ENCODE measurements at places on chromosomes 1 and 21.

DNA sequence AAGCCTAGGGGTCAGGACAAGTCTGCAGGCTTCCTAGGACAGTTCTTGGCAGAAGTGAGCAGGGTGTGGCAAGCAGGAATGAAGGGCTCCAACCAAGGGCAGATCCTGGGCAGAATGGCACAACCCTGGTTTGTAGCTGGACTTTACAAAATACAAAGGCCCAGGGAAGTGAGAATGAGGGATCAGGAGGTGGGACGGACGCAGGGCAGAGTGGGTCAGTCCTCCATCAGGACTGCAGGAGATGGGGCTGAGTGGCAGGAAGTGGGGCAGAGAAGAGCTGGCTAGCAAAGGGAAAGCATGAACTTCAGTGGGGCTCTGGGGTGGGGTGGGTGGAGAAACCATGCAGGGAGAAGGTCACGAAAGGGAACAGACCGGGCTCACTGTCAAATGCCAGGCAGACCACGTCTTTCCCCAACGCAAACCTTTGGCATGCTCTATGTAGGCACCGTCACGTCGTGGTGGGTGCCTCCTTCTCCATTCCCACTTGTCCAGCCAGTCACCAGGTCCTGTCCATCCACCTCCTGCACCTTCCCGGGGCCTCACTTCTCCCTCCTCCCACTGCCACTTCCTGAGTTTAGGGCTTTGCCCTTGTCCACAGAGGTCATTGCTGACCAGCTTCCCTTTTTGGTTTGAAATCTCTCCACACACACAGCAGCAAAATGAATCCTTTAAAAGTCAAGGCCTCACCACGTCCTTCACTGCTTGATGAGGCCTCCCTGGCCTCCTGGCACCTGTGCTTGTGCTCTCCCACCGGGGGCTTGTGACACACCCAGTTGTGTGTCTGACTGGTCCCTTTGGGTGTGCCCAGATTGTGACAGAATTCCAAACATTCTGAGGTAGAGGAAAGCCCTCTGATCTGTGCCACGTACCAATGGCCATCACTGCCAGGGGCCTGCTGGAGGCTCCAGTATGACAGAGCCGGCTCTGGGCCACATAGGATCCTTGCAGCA is 8.7 kb upstream of the CLDN19 start:
- peaks cover 8% of the 10 kb centered on the region for H3K4me1 ChIP-seq
- no peak overlapping the region for H3K27ac ChIP-seq
- DNase-seq, result no peak
- H3K27me3 ChIP-seq, result no peaks in the 10 kb centered on the region

DNA sequence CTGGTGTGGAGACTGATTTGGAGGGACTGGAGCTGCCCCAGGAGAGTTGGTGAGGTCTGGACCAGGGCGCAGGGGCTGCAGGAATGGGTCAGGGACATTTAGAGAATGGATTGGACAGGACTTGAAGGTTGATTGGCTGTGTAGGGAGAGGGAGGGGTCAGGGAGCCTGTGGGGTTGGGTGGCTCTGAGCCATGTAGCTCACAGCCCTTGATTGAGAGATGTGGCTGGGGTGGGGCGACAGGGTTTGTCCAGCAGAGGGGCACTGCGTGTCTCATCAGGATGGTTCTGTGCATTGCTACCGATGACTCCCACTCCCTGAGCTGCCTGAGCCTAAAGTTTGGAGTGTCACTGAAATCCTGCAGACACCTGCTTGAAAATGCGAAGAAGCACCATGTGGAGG is 12.1 kb downstream of the AZIN2 start:
- peaks cover 9% of the 10 kb centered on the region for H3K4me1 ChIP-seq
- H3K4me3 ChIP-seq, result no peak overlapping the region
- DNase-seq, result no peak
- peaks cover 14% of the 10 kb centered on the region for H3K36me3 ChIP-seq

DNA sequence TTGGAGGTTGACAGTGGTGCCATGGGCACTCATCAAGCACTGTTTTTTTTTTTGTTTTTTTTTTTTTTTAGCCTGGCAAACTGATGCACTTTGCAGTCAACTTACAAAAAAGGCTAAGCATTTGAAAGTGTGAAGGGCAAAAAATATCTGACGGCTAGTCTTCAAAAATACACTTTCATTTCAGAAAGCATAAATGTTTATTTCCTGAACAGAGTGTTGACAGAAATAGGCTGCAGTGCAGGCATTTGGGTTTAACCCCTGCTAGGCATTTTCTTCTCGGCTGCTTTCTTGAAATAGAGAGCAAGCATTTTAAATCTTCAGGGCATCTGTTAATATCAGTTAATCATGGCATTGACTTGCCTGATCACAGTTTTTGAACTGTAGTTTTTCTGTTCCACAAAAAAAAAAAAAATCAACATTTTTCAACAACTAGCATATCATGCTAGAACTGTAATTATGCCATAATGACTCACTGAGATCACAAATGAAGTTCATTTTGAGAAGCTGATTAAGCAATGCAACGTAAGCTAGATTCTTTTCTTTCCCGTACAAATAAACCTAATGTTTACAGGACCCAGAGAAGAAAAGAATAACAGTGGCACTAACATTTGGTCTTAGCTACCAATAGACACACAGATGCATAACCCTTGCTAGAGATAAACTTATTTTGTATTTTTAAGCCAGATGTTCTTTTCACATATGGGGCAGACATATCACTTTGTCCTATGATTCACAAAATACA is 100.4 kb upstream of the USH2A start:
- H3K4me3 ChIP-seq, result no peak overlapping the region
- peak; percentile 8 for DNase-seq
- no peak overlapping the region for H3K27ac ChIP-seq
- no peaks in the 10 kb centered on the region for H3K4me1 ChIP-seq

DNA sequence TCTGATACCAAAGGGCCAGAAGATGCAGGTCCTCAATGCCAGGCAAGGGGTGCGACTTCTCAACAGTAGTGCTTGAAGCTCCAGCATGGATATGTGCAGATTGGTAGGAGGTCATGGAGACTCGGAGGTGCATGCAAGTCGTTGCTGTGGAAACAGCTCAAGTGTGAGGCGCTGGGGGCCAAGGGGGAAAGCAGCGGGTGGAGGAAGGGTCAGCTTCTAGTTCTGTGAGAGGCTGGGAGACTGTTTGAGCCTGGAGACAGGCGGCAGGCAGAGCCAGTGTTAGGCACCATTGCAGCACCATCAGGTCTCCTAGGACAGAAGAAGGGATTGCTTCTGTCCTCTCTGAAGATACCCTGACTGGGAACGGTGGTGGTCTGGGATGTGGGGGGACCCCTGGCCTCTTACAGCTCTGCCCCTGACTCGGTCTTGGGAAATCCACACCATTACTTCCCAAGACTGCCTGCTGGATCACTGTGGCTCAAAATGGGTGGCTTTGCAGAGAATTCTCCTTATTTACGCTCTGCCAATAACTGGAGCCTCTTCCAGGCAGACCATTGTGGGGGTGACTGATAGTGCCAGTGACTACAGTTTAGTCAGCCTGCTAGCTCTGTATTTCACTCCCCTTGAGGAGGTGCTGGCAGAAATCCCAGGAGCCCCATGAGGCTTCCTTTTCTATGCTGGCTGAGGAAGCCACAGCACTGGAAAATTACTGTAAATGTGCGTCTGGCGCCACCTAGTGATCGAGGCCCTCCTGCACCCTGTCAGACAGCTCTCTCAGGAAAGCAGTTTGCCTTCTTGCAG is 46.3 kb upstream of the VANGL1 start:
- DNase-seq, result peak; percentile 91
- no peak overlapping the region for H3K4me3 ChIP-seq
- H3K27ac ChIP-seq, result peak overlapping the region; percentile 29
- H3K4me1 ChIP-seq, result peaks cover 16% of the 10 kb centered on the region
- no peaks in the 10 kb centered on the region for H3K27me3 ChIP-seq

DNA sequence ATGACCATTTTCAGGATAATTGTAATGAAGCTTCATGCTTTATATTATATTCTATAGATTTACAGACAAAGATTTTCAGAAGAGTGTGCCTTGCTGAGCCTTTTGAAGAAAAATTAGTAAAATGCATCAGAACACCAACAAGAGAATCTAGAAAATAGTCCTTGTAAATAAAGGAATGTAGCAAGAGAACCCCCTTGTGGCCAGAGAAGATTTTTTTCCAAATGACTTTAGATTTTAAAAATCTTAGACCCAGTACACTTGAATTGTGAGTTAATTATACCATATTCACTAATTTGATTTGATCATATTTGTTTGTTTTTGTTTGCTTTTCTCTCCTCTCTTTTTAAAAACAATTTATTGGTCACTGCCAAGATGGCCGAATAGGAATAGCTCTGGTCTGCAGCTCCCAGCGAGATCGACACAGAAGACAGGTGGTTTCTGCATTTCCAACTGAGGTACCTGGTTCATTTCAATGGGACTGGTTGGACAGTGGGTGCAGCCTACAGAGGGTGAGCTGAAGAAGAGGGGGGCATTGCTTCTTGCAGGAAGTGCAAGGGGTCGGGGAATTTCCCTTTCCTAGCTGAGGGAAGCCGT is 12.8 kb upstream of the IFI44L start:
- no peaks in the 10 kb centered on the region for H3K36me3 ChIP-seq
- no peak overlapping the region for H3K27ac ChIP-seq
- H3K4me1 ChIP-seq, result no peaks in the 10 kb centered on the region
- no peak overlapping the region for H3K4me3 ChIP-seq
- peak; percentile 63 for DNase-seq

DNA sequence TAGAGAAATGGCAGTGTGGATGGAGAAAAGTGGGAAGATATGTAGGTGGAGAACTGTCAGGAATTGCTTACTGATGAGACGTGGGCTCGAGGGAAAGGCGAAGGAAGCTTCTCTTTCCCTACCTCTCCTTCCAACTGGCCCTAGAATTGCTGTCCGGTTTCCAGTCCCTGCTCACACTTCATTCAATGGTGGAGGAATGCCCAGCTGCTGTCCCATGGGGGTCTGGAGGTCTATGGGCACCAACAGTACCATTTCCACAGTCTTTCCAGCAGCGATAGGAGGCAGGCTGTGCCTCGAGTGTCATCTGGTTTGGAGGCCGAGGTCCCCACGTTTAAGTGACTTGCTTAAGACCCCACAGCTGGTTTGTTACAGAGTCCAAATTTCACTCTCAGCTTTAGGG is 31.5 kb upstream of the CD1D start:
- H3K4me1 ChIP-seq, result peaks cover 24% of the 10 kb centered on the region
- DNase-seq, result no peak
- H3K36me3 ChIP-seq, result no peaks in the 10 kb centered on the region
- peak overlapping the region; percentile 44 for H3K27ac ChIP-seq
- H3K4me3 ChIP-seq, result peak overlapping the region; percentile 38
- H3K27me3 ChIP-seq, result peaks cover 4% of the 10 kb centered on the region

- peak overlapping the region; percentile 79 for H3K4me3 ChIP-seq
- no peaks in the 10 kb centered on the region for H3K36me3 ChIP-seq
- peak overlapping the region; percentile 59 for H3K27ac ChIP-seq
- H3K27me3 ChIP-seq, result no peaks in the 10 kb centered on the region
- no peak for DNase-seq
These were observed 1.1 kb downstream of the SPSB1 start for GRCh38 chr1:9293533-9294404.

- no peaks in the 10 kb centered on the region for H3K36me3 ChIP-seq
- no peak for DNase-seq
- H3K27ac ChIP-seq, result no peak overlapping the region
- H3K27me3 ChIP-seq, result no peaks in the 10 kb centered on the region
- no peak overlapping the region for H3K4me3 ChIP-seq
These were observed 420.9 kb downstream of the PRDM2 start for GRCh38 chr1:14120895-14121294.

DNA sequence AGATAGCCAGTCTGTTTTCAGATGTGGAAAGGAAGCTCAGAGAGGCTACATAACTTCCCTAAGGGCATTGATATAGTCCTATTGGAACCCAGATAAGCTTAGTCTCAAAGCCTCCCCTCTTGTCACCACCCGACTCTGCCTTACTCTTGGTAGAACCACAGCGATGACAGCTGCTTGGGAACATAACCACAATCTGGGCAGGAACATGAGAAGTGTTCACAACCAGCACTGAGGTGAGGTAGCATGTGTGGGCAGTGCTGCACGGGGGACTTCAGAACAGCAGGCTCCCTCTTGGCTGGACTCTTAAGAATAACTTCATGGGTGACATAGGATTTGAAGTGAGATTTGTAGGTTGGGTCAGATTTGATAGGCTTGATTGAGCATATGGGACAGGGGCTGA is 9.3 kb upstream of the S100A10 start:
- no peak for DNase-seq
- H3K4me3 ChIP-seq, result no peak overlapping the region
- H3K27me3 ChIP-seq, result peaks cover 7% of the 10 kb centered on the region
- no peak overlapping the region for H3K27ac ChIP-seq

DNA sequence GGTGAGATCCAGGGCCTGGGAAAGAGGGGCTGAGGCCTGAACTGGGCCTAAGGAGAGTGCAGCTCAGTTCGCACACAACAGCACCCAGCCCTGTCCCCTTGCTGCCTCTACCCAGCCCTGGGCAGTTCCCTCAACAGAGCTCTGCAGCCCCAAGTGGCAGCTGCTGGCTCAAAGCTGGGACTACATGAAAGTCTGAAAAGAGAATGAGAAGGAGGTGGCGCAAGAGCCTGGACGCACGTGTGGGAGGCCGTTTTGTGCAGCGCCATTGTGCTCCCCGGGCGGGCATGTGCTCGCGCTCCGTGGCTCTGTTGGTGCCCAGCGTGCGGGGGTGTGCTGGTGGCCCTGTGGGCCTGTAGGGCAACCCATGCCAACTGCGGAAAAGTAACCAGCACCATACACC is 10.3 kb downstream of the GPR37L1 start:
- H3K4me1 ChIP-seq, result peaks cover 80% of the 10 kb centered on the region
- H3K27me3 ChIP-seq, result no peaks in the 10 kb centered on the region
- no peak overlapping the region for H3K4me3 ChIP-seq
- peak overlapping the region; percentile 99 for H3K27ac ChIP-seq
- peaks cover 57% of the 10 kb centered on the region for H3K36me3 ChIP-seq
- DNase-seq, result no peak

DNA sequence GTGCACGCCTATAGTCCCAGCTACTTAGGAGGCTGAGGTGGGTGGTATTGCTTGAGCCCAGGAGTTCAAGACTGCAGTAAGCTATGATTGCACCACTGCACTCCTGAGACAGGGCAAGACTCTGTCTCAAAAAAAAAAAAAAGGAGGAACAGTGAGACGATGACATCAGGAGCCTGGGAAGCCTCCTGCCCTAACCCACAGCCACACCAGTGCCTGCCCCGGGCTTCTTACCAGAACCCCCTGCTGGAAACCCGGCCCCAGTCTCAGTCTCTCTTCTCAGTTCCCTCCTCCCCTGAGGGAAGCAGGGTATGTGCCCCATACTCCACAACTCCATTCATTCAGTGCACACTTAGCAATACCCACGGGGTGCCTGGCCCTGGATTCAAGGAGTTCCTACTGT is 9.1 kb downstream of the COL8A2 start:
- H3K27ac ChIP-seq, result no peak overlapping the region
- no peak overlapping the region for H3K4me3 ChIP-seq
- H3K4me1 ChIP-seq, result peaks cover 45% of the 10 kb centered on the region
- DNase-seq, result no peak
- peaks cover 3% of the 10 kb centered on the region for H3K36me3 ChIP-seq
- H3K27me3 ChIP-seq, result no peaks in the 10 kb centered on the region

Measured in spinal cord (tissue), 10 donors.